Stimulated activated CD8-positive, alpha-beta memory T cell treated with anti-CD3 and anti-CD28 coated beads, Interleukin-4, amount 100 ng/mL, for 4 hours (primary cell): ENCODE measurements at places on chromosomes 12 and 14.
A peak's percentile ranks its signal among the peaks of the same experiment; 100 is the strongest.

GRCh38 chr12:111024205-111024801, 103.9 kb upstream of the MYL2 start:
- no peak for DNase-seq

- DNase-seq = no peak
Measured at GRCh38 chr12:54598970-54599369, 10.5 kb upstream of the PPP1R1A start.

DNA sequence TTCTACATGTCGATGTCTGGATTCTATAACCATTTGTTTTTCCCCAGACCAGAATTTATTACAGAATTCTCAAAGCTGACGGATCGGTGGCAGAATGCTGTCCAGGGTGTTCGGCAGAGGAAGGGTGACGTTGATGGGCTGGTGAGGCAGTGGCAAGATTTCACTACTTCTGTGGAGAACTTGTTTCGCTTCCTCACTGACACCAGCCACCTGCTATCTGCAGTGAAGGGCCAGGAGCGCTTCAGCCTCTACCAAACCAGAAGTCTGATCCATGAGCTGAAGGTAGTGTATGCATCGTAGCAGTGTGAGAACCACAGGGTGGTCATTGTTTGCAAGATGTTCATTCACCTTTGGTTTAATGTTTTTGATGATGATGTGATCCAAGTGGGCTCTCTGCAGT, 124.0 kb downstream of the ESR2 start:
- no peak for DNase-seq

DNA sequence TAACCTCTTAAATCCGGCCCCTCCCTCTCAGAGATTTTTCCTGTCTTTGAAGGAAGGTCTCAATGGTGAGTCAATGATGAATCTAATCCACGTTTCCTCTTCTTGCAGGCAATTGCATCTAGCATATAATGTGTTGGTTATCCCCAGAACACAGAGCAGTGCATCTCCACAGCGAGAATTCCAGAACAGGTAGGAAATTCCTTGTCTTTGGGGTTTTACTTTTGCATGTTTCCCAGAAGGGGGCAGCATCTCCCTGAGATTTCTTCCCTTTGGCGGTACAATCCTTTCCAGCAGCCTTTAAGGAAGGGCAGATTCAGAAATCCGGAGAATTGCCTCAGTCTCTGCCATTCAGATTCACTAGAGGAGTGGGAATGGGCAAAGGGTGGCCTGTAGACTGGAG, 128.0 kb downstream of the KCNA5 start:
- DNase-seq = no peak

GRCh38 chr12:113471619-113472171, at the start of gene LHX5:
Gene LHX5 (minus strand): TSS chr12:113471871. CDS start chr12:113471498, 373 bp downstream.
- DNase-seq = no peak

GRCh38 chr14:36619853-36620252, 37.4 kb upstream of the NKX2-8 start:
- DNase-seq = no peak

- DNase-seq = no peak
Measured at GRCh38 chr14:22036541-22037239, 363.1 kb upstream of the OR4E1 start.

DNA sequence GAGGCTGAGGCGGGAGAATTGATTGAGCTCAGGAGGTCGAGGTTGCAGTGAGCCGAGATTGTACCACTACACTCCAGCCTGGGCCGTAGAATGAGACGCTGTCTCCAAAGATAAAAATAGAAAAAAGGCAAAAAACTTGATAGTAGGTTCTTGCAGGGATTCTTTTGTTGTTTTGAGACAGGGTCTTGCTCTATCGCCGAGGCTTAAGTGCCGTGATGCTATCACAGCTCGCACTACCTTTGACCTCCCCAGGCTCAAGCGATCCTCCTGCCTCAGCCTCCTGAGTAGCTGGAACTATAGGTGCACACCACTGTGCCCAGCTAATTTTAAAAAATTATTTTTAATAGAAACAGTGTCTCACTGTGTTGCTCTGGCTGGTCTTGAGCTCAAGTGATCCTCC, 4.7 kb downstream of the GOLGA5 start:
- DNase-seq = no peak

DNA sequence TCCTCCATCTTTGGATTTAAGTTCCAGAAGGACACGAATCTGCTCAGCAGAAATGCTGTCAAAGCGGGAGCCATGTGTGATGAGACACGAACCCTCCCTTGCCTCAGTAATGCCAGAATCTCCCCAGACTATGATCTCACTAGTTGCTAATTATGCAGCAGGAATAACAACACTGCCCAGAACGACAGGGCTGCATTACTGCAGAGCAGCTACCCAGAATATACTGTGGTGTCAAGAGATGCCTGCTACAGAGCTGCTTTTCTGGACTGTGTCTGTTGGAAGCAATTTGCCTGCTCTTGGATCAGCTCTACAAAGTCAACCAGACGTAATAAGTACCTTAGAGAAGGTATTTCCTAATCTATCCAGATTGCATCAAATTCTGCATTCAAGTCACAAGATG, 5.5 kb downstream of the CSRNP2 start:
- no peak for DNase-seq

DNA sequence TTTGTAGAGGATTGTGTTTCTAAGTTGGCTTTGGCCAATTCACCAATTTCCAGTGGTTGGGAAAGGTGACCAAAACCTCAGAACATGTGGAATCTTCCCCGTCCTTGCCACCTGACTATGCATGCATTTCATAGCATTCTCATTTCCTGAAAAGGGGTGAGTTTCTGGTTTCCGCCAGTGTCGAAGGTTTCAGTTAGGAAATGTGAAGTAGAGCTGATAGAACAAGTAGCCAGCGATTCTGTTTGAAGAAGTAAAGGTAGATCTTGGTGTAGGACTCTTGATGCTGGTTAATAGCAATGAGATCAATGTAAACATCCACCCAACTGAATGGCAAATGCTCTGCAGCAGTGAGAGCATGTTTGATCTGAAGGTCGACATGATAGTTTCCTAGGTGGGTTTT, 15.9 kb downstream of the SMOC1 start:
- no peak for DNase-seq

DNA sequence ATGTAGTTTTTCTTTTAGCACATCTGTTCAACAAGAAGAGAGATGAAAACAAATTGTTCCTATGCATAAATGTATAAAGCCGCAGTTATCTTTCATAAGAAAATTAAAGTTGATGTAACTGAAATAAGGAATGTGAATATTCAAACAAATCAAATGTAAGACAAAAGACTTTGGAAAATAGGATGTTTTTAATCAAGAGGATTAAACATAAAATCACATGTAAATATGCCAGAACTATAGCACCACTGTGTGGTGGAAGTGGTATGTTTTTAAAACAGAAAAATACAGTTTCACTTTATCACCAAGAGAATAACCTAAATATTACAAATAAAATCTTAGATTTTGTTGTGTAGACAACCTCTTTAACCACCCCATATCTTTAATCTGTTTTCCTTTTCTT, 40.4 kb downstream of the CAPS2 start:
- no peak for DNase-seq

DNA sequence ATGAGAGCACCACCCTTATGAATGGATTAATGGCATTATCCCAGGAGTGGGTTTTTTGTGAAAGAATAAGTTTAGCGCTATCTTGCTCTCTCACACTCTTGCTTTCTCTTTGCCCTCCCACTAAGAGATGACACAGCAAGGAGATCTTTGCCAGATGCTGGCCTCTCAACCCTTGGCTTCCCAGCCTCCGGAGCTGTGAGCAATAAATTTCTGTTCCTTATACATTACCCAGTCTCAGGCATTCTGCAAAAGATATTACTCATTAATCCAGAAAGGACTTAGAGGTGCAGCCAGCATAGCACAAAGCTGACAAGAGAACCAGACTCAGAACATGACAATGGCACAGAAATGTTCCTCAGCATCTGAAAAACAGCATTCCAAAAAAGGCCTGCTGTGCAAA, 190.6 kb downstream of the ITPR2 start:
- no peak for DNase-seq

DNA sequence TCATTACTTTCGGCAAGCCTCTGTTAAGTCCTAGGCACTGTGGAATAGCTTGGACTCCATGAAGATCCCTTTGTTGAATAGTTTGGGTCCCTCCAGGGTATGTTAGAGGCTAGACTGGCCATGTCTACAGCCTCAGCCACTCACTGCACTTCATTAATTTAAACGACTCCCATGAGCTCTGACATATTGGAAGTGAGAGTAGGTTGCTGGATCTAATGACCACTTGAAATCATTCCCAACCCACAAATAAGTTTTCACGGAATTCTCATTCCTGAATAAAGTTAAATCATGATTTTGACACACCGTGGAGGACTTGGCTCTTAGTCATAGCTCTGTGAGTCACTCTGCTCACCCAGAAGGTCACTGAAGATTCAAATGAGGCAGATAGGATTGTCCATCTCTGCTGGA, 21.4 kb upstream of the APPL2 start:
- DNase-seq = no peak

- no peak for DNase-seq
Measured at GRCh38 chr12:99611117-99611516, 36.4 kb upstream of the GARIN6 start.

DNA sequence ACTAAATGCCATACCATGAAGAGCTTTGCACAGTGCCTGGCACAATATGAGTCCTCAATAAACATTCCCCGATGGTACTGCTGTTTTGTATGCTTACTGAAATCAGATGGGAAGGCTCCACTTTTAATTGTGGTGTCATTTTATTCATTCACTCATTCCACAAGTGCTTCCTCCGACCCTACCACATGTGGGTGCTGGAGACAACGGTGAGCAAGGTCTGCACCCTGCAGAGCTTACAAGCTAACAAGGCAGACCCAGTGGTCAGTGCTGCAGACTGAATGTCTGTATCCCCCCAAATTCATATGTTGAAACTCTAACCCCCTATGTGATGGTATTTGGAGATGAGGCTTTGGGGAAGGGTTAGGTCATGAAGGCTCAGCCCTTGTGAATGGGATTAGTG, 48.3 kb downstream of the RFX4 start:
- DNase-seq = no peak

DNA sequence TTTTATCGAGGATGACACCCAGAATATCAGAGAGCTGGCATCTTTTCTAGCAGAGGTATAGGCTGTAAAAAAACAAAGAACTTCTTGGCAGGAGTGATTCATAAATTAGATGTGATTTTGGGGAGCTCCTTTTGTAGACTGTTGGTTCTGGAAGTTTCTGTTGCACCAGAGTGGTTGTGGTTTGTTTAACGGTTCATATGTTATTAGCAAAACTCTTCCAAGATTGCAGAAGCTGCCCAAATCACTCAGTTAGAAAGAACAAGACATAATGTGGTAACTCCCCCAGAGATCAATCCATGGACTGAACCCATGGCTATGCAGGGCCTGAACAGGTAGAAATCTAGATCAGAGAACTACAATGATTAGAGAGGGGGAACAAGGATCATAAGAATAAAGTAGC, 6.7 kb upstream of the RNASE10 start:
- DNase-seq = no peak

GRCh38 chr14:73738518-73739173, 24.5 kb upstream of the PNMA1 start:
- DNase-seq = no peak

DNA sequence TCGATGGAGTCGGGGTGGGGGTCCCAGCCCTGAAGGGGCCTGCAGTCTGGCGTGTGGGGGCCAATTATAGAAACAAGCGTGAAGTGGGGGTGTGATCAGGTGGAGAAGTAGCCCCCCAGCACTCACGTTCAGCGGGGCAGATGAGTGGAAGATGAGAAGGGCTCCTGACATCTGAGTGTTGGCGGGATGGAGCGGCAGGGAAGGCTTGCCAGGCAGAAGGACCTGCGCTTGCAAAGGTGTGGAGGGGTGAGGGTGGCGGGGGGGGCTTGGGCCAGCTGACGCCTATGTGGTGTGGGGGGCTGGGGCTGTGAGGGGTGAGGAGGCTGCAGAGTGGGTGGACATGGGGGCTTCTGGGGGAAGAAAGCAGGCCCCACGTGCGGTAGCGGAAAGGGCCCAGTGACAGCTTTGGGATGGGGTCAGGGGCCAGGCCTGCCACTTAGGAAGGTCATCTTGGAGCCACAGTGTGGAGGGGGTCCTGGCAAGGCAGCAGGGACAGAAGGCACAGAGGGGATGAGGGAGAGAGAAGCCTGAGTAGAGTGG, 22.2 kb upstream of the BEGAIN start:
- no peak for DNase-seq

GRCh38 chr12:109737126-109737525, 23.5 kb downstream of the FAM222A start:
- DNase-seq = no peak

GRCh38 chr14:75088566-75089373, 19.3 kb downstream of the ZC2HC1C start:
- DNase-seq = peak; percentile 10

GRCh38 chr12:109677279-109677691, 36.3 kb upstream of the FAM222A start:
- DNase-seq = no peak

DNA sequence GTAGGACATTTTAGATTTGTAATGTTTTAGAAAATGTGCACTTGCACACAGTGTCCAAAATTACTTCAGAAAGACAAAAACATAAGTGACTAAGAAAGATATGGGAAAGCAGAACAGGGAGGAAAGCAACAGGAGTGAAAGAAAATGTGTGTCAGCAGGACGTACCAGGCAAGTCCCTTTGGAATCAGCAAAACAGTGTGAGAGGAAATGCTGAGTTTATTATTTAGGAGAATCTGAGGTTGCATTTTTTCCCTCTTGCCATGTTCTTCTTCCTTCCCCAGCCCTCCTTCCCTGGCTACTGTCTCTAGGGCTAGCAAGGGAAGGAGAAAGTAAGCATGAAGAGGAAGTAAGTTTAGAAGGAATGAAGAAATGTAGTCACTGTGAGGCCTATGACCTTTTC, 67.7 kb upstream of the CD163 start:
- DNase-seq = no peak
